ENCODE measurements at places on chromosomes 12 and 14.

DNA sequence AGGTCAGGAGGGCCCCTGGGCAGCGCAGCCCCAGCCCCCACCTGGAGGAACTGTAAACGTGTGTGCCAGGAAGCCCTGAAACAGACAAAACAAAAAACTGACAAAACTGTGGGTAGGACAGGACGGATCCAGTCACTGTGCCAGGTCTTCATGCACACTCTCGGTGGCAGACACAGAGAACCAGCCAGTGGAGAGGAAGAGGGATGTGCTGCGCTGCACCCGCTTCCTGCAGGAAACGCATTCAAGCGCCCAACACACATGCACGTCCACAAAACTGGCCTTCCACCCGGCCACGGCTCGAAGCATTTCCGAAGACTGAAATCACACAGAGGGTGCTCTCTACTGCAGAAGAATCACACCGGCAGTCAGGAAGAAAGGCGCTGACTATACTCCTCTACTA lies 16.9 kb downstream of the BRF1 start:
- no peak for DNase-seq

- DNase-seq: no peak
Measured at GRCh38 chr14:77140359-77141213, 1.0 kb downstream of the ZDHHC22 start.

- no peak for DNase-seq
Measured at GRCh38 chr12:126547905-126548304, 1482.7 kb downstream of the AACS start.

GRCh38 chr12:65984227-65984479 lies 146.4 kb downstream of the LLPH start:
- DNase-seq: no peak

DNA sequence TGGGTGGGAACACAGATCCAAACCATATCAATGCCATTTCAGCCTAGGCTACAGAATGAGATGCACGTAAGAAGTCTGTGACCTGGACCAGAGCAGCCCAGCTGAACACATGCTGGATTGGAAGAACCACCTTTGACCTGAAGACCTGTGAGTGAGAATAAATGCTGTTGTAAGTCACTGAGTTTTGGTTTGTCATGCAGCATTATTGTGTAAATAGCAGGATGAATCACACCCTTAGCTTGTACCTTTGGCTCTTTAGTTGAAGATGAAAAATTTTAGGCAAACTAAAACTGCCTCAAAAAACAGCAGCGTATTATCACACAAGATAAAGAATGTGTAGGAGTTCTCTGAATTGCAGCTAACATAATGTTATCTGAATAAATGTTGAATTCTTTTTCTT lies 199.4 kb upstream of the LRIG3 start:
- no peak for DNase-seq

DNA sequence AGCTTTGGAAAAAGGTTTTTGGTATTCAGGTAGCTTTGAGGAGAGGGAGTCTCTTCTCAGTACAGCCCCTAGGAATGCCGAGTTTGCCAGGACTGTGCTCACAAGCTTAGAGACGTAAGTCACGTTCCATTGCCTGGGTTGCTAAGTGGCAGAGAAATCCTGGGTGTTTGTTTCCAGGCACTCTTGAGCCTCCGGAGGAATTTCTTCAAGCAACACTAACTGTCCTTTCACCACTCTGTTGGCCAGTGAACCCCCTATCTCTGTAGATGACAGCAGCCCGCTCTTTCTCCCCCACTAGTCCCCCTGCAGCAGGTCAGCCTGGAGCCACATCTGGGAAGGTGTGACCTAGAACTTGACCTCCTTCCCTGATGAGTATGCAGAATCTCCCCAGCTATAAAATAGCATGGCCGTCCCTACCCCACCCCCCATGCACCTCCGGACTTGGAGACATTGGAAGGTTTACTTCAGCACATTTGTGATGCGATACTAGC lies 162.7 kb downstream of the ZFP36L1 start:
- no peak for DNase-seq

Measured in kidney (tissue), 22 donors.